Thoracic aorta (tissue), 2 donors: ENCODE measurements at places on chromosomes 2 and 18.

DNA sequence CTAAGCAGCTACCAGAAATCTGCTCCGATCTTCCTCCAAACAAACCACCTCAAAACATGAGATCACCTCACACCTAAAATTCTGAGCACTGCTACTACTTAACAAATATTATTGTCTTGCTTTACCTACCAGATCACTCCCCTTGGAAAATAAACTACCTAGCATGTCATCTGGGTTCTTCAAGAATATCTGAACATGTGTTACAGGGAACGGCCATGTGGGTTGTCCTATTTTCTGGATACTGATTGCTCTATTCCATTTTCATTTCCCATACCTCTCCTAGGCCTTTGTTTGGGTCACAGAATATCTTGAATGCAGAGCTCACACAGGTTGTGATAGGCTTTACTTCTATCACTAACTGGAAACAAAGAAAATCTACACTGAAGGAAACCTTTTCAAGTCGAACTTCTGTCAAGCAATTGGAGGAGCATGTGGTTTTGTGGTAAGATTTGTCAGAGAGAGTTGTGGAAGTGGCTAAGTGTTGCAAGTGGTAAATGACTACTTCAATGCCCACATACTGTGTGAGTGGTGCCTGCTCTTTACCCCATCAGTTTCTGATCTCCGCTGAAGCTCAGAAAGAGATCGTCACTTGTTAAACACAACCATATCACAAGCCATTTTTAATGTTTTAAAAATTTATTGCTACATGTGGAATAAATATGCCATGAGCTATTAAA lies 739.1 kb upstream of the ZEB2 start:
- H3K36me3 ChIP-seq = no peaks in the 10 kb centered on the region
- H3K4me3 ChIP-seq = no peak overlapping the region
- H3K27ac ChIP-seq = no peak overlapping the region
- H3K27me3 ChIP-seq = no peaks in the 10 kb centered on the region
- H3K4me1 ChIP-seq = no peaks in the 10 kb centered on the region
- DNase-seq = no peak

GRCh38 chr2:130864830-130865800 lies 28.4 kb downstream of the ARHGEF4 start:
- H3K36me3 ChIP-seq = no peaks in the 10 kb centered on the region
- no peak for DNase-seq
- no peaks in the 10 kb centered on the region for H3K4me1 ChIP-seq
- H3K27ac ChIP-seq = no peak overlapping the region
- no peaks in the 10 kb centered on the region for H3K27me3 ChIP-seq

GRCh38 chr2:30361751-30362394 lies 85.2 kb upstream of the LCLAT1 start:
- H3K4me3 ChIP-seq = no peak overlapping the region
- H3K27me3 ChIP-seq = no peaks in the 10 kb centered on the region
- DNase-seq = no peak
- H3K27ac ChIP-seq = peak overlapping the region; percentile 67
- H3K4me1 ChIP-seq = peaks cover 31% of the 10 kb centered on the region
- no peaks in the 10 kb centered on the region for H3K36me3 ChIP-seq

GRCh38 chr2:113181258-113182051 lies 7.7 kb downstream of the PSD4 start:
- H3K27me3 ChIP-seq = no peaks in the 10 kb centered on the region
- H3K4me1 ChIP-seq = no peaks in the 10 kb centered on the region
- H3K27ac ChIP-seq = no peak overlapping the region
- H3K4me3 ChIP-seq = no peak overlapping the region
- no peaks in the 10 kb centered on the region for H3K36me3 ChIP-seq

DNA sequence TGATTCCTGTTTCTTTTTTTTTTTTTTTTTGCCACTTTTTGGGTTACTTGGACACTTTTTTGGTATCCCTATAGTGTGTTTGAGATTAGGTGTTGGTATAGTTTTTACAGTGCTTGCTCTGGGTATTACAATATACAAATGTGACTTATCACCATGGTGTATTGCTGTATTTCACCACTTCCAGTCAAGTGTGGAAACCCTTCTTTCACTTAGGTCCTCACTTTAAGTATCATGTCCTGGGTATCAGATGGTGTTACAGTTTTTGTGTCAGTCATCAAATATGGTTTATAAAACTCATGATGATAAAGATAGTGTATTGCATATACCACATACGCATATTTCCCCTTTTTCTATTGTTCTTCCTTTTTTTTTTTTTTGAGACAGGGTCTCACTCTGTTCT lies 1.8 kb downstream of the ATP9B start:
- H3K36me3 ChIP-seq = no peaks in the 10 kb centered on the region
- H3K4me1 ChIP-seq = peaks cover 16% of the 10 kb centered on the region
- no peak overlapping the region for H3K27ac ChIP-seq
- DNase-seq = no peak

DNA sequence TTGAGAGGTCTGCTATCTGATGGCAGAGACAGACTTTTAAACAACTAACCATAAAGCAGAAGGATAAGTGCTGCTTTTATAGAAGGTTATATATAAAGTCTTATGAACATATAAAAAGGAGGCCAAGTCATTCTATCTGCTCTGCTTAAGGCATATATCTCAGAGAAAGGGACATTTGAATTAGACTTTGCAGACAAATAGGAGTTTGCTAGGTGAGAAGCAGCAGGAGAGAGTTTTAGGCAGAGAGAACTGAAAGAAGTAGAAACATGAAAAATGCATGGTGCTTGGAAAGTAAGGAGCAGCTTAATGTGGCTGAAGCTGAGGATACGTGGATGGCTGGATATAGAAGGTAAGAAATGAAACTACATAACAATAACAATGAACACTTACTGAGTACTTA lies 65.4 kb downstream of the LYPD1 start:
- H3K36me3 ChIP-seq = no peaks in the 10 kb centered on the region
- no peaks in the 10 kb centered on the region for H3K27me3 ChIP-seq
- H3K27ac ChIP-seq = no peak overlapping the region

GRCh38 chr18:76428396-76429261 lies 66.4 kb downstream of the ZNF516 start:
- no peak overlapping the region for H3K4me3 ChIP-seq
- no peak for DNase-seq
- H3K27ac ChIP-seq = no peak overlapping the region
- peaks cover 4% of the 10 kb centered on the region for H3K36me3 ChIP-seq
- no peaks in the 10 kb centered on the region for H3K27me3 ChIP-seq

GRCh38 chr2:135615404-135615803 lies 84.1 kb downstream of the R3HDM1 start:
- H3K27me3 ChIP-seq = no peaks in the 10 kb centered on the region
- H3K27ac ChIP-seq = no peak overlapping the region
- H3K36me3 ChIP-seq = no peaks in the 10 kb centered on the region
- H3K4me3 ChIP-seq = no peak overlapping the region
- H3K4me1 ChIP-seq = no peaks in the 10 kb centered on the region

DNA sequence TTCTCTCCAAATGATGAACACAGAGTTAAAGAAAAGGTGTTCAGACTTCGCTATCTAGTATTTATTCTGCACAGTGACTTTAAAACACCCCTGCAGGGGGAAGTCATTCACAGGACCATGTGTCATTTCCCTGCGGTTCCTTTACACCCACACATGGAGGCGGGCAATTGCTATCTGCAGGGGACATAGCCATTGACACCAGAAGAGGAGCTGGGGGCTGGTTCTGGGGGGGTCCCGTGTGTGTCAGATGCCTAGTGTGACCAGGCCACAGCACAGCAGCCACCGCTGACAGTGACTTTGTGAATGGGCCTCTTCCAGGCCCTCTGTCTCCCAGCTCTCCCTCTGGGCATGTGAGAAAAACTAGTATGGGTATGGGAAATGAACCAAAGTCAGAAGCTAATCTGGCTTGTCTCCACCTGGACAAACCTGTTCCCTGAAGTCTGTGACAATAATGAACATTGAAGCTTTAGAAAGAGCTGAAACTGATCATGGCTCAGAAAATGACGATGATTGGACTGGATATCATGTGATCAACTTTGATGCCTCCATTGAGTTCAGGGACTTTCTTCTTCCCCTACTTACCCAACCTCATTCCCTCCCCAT lies 7.5 kb upstream of the GBX2 start:
- H3K4me3 ChIP-seq = no peak overlapping the region
- H3K27me3 ChIP-seq = peaks cover 27% of the 10 kb centered on the region
- H3K27ac ChIP-seq = no peak overlapping the region
- H3K36me3 ChIP-seq = no peaks in the 10 kb centered on the region
- DNase-seq = no peak

DNA sequence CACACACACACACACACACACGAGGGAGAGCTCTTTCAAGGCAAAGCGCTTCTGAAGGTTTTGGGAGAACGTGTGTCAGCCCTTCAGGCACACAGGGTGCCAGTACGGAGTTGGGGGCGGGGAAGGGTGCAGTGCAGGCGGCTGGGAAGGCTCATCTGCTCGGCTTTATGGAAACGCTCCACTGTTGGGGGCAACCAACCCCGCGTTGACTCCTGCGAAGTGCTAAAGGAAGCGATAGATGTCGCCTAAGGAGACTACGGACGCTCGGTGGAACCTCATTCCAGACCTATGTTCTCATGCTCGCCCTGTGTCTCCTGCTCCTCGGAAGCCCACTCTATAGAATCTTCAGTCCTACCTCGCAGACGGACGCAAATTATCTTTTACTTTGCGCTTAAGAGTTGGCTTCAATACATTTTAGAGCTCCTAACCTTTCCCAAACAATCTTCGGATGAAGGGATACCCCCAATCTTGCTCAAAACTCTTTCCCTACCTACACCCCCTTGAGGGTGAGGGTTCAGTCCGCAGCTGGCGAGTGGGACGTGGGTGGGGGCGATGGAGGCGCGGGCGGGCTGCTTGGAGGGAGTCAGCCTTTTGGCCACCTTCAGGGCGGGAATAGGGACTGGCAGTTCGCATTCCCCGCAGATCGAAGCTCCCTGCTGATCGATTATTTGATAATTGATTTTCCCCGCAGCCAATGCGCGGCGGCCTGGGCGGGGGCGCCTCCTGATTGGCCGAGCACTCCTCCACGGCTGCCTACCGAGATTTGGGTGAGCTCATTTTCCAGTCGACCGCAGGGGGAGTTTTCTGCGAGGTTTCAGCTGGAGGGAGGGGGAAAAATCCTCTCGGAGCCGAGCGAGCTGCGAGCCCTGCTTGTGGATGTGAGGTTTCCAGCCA lies 1.9 kb upstream of the MEIS1 start:
- peak; percentile 50 for DNase-seq
- peak overlapping the region; percentile 75 for H3K4me3 ChIP-seq
- peak overlapping the region; percentile 99 for H3K27ac ChIP-seq
- no peaks in the 10 kb centered on the region for H3K36me3 ChIP-seq
- no peaks in the 10 kb centered on the region for H3K4me1 ChIP-seq

- H3K27ac ChIP-seq = no peak overlapping the region
- H3K36me3 ChIP-seq = no peaks in the 10 kb centered on the region
- H3K4me3 ChIP-seq = no peak overlapping the region
- no peaks in the 10 kb centered on the region for H3K27me3 ChIP-seq
- H3K4me1 ChIP-seq = no peaks in the 10 kb centered on the region
These were observed 334.6 kb upstream of the MGAT5 start for GRCh38 chr2:133919285-133919684.

DNA sequence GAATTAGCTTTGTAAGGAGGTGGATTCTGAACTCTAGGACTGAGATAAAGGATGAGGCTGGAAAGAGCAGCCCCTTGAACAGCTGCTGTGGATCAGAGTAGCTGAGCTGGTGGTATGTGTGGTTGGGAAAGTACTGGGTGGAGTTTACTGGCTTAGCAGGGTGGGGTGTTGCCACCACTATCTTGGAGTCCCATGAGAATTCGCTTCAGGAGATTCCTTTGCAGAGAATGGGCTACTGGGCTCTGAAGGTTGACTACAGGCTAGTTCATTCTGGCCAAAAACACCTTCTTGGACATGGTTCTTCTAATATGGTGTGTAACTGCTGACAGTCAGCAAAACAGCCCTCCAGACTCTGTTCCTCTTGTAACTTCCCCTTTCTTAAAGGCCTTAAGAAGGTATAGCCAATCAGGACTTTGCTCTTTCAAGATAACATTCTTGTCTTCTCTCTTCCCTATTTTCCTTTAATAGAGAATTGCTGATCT lies 52.7 kb downstream of the TET3 start:
- H3K27ac ChIP-seq = no peak overlapping the region
- H3K4me3 ChIP-seq = no peak overlapping the region
- no peaks in the 10 kb centered on the region for H3K27me3 ChIP-seq
- peaks cover 4% of the 10 kb centered on the region for H3K4me1 ChIP-seq

- H3K27me3 ChIP-seq = no peaks in the 10 kb centered on the region
- H3K27ac ChIP-seq = no peak overlapping the region
These were observed 46.9 kb upstream of the LAMA1 start for GRCh38 chr18:7164323-7165004.

- DNase-seq = no peak
- H3K27me3 ChIP-seq = no peaks in the 10 kb centered on the region
- H3K4me3 ChIP-seq = no peak overlapping the region
- H3K36me3 ChIP-seq = peaks cover 24% of the 10 kb centered on the region
These were observed 215.5 kb downstream of the TNS1 start for GRCh38 chr2:217787160-217787877.

- no peak overlapping the region for H3K27ac ChIP-seq
- no peaks in the 10 kb centered on the region for H3K27me3 ChIP-seq
- H3K4me1 ChIP-seq = no peaks in the 10 kb centered on the region
These were observed 33.4 kb downstream of the SFXN5 start for GRCh38 chr2:73037947-73038585.

GRCh38 chr2:134301928-134302260 lies 48.0 kb downstream of the MGAT5 start:
- no peak for DNase-seq
- H3K27ac ChIP-seq = no peak overlapping the region
- no peaks in the 10 kb centered on the region for H3K27me3 ChIP-seq
- H3K4me3 ChIP-seq = peak overlapping the region; percentile 38
- H3K36me3 ChIP-seq = no peaks in the 10 kb centered on the region
- H3K4me1 ChIP-seq = peaks cover 16% of the 10 kb centered on the region

GRCh38 chr2:240957656-240958365 lies 40.6 kb upstream of the SNED1 start:
- no peaks in the 10 kb centered on the region for H3K36me3 ChIP-seq
- H3K27ac ChIP-seq = no peak overlapping the region
- no peaks in the 10 kb centered on the region for H3K27me3 ChIP-seq
- no peak for DNase-seq
- no peak overlapping the region for H3K4me3 ChIP-seq

DNA sequence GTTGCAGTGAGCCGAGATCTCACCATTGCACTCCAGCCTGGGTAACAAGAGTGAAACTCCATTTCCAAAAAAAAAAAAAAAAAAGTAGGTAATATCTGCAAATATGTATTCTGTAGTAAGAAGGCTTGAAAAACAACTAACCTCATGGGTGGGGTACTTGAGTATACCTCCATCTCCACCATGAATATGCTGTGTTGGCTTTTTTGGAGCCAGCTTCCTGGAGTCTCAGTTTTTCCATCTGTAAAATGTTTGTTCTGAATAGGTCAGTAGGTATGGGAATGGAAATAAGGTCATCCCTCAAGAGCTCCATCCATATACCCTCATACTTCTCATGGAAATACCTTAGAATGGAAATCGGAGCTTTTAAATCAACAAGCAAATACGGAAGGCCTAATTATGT lies 430.0 kb upstream of the FAM98A start:
- H3K36me3 ChIP-seq = no peaks in the 10 kb centered on the region
- no peak overlapping the region for H3K27ac ChIP-seq
- no peaks in the 10 kb centered on the region for H3K27me3 ChIP-seq
- H3K4me1 ChIP-seq = peaks cover 16% of the 10 kb centered on the region
- DNase-seq = no peak

- no peak overlapping the region for H3K27ac ChIP-seq
- H3K27me3 ChIP-seq = no peaks in the 10 kb centered on the region
- H3K4me1 ChIP-seq = no peaks in the 10 kb centered on the region
- peaks cover 4% of the 10 kb centered on the region for H3K36me3 ChIP-seq
These were observed 42.2 kb downstream of the TAF4B start for GRCh38 chr18:26268454-26268853.
